Natural killer cell (primary cell): ENCODE measurements at places on chromosomes 3 and 15. TPM values are rescaled to one million over a fixed set of nuclear protein-coding genes. Genes with fewer than 3 reads are reported as not detected.

Gene SLC2A2
- total RNA-seq = not detected

Gene GOLGA8T
- 3.0 TPM for total RNA-seq

Gene ACY1
- 8.4 TPM for total RNA-seq

Gene NR1I2
- total RNA-seq = 0.13 TPM

DNA sequence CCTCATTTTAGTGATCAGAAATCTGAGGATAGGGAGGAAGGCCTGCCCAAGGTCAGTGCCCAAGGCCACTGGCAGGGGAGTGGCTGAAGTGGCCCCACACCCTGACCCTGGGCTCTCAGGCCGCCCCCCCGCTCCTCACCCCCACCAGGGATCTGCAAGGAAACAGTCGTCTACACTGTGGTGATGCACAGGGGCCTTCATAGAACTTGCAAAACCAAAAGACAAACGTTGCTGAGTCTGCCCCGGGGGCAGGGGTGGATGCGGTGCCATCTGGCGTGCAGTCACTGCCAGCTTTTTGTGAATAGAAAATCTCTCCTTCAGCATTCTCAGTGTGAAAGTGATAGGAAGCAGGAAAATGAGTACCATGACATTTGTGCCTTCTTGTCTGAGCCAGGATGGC is 41.3 kb downstream of the WHAMM start:
- no peak for DNase-seq

DNA sequence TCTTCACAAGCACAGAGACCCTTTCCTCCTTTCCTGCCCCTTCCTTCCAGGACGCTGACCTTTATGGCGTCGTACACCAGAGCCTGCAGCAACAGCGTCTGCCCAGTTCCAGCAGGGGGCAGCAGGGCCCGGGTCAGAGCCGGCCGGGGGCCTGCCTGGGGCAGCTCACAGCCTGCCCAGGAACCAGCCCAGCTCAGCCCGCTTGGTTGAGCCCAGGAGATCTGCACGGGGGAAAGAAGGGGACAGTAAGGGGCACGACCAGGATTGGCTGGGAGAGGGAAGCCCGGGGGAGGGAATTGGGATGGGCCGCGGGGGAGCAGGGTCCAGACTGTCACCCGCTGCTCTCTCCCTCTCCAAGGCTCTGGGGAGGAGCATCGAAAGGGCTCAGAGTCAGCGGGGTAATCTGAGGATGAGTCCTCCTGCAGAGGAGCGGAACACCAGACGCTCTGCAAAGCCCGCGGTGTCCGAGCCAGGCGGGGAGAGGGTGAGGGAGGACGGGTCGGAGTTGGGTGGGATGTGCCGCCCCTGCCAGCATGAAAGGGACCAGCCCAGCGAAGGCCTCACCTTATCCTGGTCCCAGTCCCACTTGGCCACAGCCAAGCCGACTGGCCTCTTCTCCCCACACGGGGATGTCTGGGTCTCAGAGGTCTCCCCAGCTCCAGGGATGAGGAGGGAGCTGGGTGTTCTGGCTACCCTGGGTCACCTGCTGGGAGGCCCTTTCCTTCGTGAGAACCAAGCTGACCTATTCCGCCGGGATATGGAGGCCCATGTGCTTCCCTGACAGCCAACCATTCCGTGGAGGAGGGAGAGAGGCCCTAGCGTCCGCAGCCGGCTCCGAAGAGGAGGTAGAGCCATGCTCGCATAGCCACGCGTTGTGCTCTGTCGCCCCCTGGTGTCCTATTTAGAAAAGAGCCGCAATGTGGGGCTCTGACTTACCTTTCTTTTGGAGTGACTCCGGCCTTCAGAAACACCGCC is 7.4 kb upstream of the IGDCC3 start:
- DNase-seq = peak; percentile 92

DNA sequence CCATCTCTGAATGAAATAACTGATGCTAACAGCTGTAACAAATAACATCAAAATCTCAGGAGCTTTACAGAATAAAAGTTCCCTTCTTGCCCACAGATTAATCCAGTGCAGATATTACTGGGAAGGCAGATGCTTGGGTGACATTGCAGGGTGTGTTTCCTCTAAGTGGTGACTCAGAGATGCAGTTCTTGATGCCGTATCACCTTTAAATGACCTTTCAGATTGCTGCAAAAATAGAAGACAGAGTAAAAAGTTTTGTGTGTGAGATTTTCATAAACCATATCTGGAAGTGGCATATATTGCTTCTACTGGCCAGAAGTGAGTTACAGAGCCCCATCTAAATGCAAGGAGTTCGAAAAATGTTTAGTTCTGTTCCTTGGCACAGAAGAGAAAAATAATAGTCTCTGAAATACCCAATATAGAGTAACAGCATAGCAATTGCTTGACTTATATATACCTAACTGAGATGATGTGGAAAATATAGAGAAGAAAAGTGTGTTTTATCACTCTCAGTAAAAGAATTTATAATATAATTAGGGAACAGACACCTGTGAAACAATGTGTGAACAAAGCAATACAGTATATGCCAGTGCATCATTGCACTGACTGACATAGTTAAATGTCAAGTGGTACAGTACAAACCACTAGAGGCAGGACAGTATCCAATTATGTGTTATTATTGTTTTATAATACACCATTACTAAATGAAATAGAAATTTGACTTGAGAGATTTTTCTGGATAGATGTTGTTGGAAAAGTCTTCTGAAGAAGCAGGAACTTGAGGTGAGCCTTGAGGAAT is 430.7 kb upstream of the CBLB start:
- no peak for DNase-seq

DNA sequence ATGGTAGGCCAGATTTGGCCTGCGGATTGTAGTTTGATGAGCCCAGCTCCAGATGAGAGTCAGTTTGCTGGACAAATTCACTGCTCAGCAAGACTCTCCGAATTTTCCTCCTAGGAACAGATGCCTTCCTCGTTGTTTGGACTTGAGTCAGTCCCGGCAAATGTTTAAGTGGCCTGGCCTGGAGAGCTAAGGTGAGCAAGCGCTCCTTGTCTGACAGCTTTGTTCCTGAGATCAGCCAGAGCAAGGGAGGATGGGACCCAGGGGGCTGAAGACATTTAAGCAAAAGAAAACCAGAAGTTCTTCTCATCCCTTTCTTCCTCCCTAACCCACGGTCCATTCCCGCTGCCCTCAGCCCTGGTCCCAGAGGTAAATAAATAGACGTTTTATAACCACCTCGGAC is 40.3 kb downstream of the POLR2M start:
- no peak for DNase-seq

GRCh38 chr3:73009008-73009407 is 12.4 kb downstream of the PPP4R2 start:
- no peak for DNase-seq

- no peak for DNase-seq
Observed at GRCh38 chr3:188904670-188905069, 267.1 kb upstream of the TPRG1 start.

GRCh38 chr15:85878828-85879225 is 84.1 kb upstream of the KLHL25 start:
- DNase-seq = no peak

- no peak for DNase-seq
Observed at GRCh38 chr3:30596152-30596551, 10.2 kb upstream of the TGFBR2 start.

GRCh38 chr15:67156834-67157233 is 91.4 kb downstream of the SMAD3 start:
- DNase-seq = no peak

- DNase-seq = no peak
Observed at GRCh38 chr3:128996726-128997125, 2.9 kb upstream of the CFAP92 start.

DNA sequence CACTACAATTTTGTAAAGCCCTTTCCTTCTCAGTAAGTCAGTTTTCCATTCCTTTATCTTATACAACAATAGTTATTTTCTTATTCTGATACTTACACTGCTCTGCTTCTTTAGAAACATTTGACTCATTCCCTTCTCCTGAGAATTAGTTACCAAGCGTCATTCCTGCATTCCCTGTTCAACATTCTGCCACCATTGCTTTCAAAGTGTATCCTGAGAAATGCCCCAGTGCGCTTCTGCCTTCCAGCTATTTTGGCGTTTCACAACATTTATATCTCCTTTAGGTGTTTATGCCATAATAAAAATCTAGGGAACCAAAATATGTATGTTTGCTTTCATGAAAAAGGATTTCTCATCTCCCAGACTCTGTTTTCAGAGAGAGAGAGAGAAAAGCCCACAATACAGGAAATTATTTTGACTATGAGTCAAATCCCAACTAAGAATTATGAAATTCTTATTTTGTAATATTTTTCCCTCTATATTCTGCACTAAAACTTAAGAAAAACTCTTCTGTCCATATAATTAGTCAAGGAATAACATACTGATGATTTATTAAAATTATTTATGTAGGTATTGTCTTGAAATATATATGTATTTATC is 118.2 kb upstream of the RAP2B start:
- DNase-seq = no peak

- DNase-seq = no peak
Observed at GRCh38 chr15:96372554-96372953, 42.1 kb downstream of the NR2F2 start.

DNA sequence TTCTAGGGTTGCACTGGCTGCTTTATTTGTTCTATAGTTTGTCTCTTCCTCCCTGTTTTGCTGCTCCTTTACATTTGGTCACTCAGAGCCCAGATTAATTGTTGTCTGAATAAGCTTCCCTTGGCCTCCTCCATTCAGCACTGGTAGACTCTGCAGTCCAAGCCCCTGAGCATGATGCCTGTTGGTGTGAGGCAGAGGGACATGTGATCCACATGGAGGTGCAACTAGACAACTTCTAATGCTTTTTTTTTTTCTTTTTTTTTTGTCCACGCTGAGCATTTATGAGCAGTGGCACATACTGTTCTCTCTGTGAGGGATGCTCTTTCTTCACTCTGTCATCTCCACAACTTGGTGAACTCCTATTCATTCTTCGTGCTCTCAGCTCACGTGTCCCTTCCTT is 167.3 kb upstream of the TBC1D5 start:
- no peak for DNase-seq

GRCh38 chr3:108461661-108462111 is 48.7 kb downstream of the MYH15 start:
- DNase-seq = no peak
